Upper lobe of left lung (tissue), 6 donors: ENCODE measurements at places on chromosomes 11 and 22.

DNA sequence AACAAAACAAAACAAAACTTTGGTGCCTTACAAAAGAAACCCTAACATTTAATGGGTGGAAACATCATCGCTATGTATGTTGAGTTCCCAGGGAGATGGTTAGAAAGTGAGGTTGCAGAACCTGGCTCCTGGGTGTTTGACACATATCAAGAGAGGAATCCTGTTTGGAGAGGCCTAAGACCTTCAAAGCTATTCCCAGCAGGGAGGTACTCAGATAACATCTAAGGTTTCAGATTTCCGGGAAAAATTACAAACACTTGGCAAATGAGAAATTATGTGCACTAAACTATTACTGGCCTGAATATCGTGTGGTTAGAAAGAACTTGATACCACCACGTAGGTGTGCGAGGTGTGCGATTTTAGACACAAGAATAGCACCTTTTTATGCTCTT lies 18.5 kb downstream of the TRIM5 start:
- H3K4me1 ChIP-seq: no peaks in the 10 kb centered on the region
- no peak for DNase-seq
- H3K4me3 ChIP-seq: no peak overlapping the region
- H3K27me3 ChIP-seq: no peaks in the 10 kb centered on the region
- H3K27ac ChIP-seq: no peak overlapping the region
- peaks cover 74% of the 10 kb centered on the region for H3K36me3 ChIP-seq

- H3K27ac ChIP-seq: no peak overlapping the region
- H3K4me3 ChIP-seq: no peak overlapping the region
- peaks cover 27% of the 10 kb centered on the region for H3K4me1 ChIP-seq
- H3K27me3 ChIP-seq: no peaks in the 10 kb centered on the region
- DNase-seq: no peak
Measured at GRCh38 chr11:9571071-9571762, 2.3 kb upstream of the WEE1 start.

DNA sequence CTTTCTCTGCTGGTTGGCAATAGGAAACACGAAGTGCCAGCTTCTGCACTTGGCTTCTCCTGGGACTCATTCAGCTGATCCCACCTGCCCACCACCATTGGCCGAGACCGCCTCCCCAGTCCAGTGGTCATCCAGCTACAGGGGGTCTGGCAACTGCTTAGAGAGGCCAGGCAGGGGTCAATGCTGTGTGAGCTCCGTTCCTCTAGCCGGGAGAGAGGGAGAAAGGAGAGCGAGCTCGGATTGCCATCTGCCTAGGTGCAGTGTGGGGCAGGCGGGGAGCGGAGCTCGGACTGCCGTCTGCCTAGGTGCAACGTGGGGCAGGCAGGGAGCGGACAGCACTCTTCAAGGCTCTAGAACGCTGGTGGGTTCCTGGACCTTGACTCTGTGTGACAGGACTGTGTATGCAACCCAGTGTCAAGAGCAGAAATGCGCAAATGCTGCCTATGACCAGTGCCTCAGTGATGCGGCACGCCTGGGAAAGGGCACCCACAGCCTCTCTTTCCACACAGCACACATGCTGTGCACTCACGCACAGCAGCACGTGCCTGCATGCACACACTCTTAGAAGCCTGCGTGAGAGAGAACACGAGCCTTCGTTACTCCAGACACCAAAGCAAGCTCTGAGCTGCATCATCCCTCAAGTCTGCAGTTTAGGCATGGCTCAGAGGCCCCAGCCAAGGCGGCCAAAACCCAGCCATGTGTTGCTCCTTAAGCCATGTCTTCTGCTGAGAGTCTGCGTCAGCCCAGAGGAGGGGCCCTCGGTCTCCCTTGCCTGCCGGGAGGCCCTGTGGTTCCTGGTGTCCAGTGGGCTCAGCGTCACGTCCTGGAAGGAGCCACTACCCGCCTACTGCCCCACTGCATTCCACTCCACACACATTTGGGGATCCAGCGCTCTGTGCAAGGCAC lies 26.8 kb upstream of the JAM3 start:
- H3K27me3 ChIP-seq: no peaks in the 10 kb centered on the region
- H3K27ac ChIP-seq: no peak overlapping the region
- H3K4me1 ChIP-seq: peaks cover 6% of the 10 kb centered on the region
- H3K4me3 ChIP-seq: no peak overlapping the region
- no peak for DNase-seq
- H3K36me3 ChIP-seq: no peaks in the 10 kb centered on the region

DNA sequence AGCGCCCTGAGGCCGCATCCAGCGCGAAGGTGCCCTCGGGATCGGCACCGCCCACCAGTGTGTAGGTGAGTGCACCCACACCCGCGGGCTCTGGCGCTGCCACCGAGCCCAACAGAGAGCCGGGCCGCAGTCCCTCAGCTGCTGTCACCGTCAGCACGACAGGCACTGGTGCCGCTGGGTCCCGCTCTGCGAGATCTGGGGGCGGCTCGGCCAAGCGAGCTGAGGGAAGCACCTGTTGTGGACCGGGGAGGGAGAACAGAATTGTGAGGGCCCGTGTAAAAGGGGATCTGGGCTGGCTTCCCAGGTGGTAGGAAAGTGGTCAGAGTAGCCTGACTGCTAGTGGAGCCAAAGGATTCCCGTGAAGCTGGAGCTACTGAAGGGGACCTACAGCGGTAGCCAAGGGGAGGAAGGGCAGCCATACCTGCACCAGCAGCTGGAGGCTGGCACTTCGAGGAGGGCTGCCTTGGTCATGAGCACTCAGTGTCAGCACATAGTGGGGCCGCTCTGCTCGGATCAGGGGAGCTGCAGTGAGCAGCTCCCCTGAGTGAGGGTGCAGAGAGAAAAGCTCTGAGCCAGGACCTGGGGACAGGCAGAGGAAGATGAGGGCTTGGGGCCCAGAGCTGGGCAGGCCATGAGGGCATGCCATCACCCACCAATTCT lies 11.5 kb upstream of the TPP1 start:
- peaks cover 66% of the 10 kb centered on the region for H3K36me3 ChIP-seq
- no peak overlapping the region for H3K27ac ChIP-seq
- H3K27me3 ChIP-seq: no peaks in the 10 kb centered on the region
- peaks cover 14% of the 10 kb centered on the region for H3K4me1 ChIP-seq

- H3K36me3 ChIP-seq: no peaks in the 10 kb centered on the region
- H3K4me3 ChIP-seq: no peak overlapping the region
- peak; percentile 64 for DNase-seq
- no peaks in the 10 kb centered on the region for H3K27me3 ChIP-seq
- no peak overlapping the region for H3K27ac ChIP-seq
Measured at GRCh38 chr11:34548278-34548677, 34.7 kb upstream of the ELF5 start.

GRCh38 chr11:34487430-34487829 lies 26.2 kb downstream of the ELF5 start:
- H3K27ac ChIP-seq: no peak overlapping the region
- no peaks in the 10 kb centered on the region for H3K36me3 ChIP-seq
- no peaks in the 10 kb centered on the region for H3K4me1 ChIP-seq
- no peaks in the 10 kb centered on the region for H3K27me3 ChIP-seq
- no peak for DNase-seq
- H3K4me3 ChIP-seq: no peak overlapping the region

GRCh38 chr11:133228471-133229329 lies 303.6 kb downstream of the OPCML start:
- no peak overlapping the region for H3K27ac ChIP-seq
- H3K27me3 ChIP-seq: no peaks in the 10 kb centered on the region
- no peaks in the 10 kb centered on the region for H3K36me3 ChIP-seq
- peak; percentile 82 for DNase-seq

GRCh38 chr11:128835741-128836430 lies 31.2 kb downstream of the KCNJ1 start:
- no peaks in the 10 kb centered on the region for H3K36me3 ChIP-seq
- no peak overlapping the region for H3K4me3 ChIP-seq
- no peak for DNase-seq
- peaks cover 18% of the 10 kb centered on the region for H3K4me1 ChIP-seq
- H3K27me3 ChIP-seq: no peaks in the 10 kb centered on the region

- H3K27me3 ChIP-seq: no peaks in the 10 kb centered on the region
- DNase-seq: no peak
- no peaks in the 10 kb centered on the region for H3K4me1 ChIP-seq
- H3K27ac ChIP-seq: no peak overlapping the region
Measured at GRCh38 chr22:44575381-44576268, 77.6 kb upstream of the RTL6 start.

- H3K4me3 ChIP-seq: no peak overlapping the region
- H3K36me3 ChIP-seq: no peaks in the 10 kb centered on the region
- no peaks in the 10 kb centered on the region for H3K27me3 ChIP-seq
- DNase-seq: no peak
- no peaks in the 10 kb centered on the region for H3K4me1 ChIP-seq
Measured at GRCh38 chr11:119749006-119749565, 20.1 kb upstream of the NECTIN1 start.

DNA sequence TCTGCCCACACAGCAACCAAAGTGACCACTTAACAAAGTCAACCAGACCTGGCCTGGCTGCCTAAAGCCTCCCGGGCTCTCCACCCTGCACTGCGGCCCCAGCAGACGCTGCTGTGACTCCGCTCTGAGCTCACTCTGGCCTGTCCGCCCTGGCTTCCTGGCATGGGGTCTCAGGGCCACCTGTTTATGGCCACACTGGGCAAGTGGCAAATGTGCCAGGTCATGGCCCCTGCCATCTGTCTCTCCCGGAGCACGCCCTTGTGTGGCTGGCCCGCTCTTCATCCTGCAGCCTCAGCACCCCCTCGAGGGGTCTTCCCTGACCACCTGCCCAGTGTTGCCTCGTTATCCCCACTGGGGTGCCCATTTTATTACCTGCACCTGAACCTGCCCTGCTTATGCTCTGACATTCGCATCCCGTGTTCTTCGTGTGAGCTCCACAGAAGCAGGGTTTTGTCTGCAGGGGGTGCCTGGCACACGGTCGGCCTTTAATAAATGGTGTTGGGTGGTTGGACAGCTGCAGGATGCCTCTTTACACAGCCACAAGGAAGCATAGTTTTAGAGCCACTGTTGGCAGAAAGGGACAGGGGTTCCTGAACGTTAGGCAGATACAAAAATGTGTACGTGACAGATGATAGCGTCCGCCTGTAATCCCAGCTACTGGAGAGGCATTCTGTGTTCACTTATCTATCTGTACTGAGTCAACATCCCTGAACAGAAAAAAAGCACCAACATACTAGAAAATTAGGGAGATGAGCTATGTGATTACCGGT lies 785.6 kb downstream of the TBC1D22A start:
- H3K27ac ChIP-seq: no peak overlapping the region
- DNase-seq: no peak
- H3K4me3 ChIP-seq: no peak overlapping the region
- no peaks in the 10 kb centered on the region for H3K27me3 ChIP-seq

DNA sequence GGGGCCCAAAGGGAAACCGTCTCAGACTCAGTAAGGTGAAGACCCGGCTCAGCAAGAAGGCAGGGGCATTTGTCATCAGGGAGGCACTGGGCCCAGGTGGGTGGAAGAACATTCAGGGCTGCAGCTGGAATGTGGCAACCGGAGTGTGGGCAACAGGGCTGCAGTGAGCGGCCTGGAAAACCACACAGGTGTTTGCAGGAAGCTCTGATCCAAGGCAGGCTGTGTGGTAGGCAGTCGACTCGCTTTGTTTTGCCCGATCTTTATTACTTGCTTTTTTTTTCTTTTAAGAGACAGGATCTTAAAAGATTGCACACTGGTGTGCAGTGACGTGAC lies 82.8 kb downstream of the DGCR2 start:
- peaks cover 20% of the 10 kb centered on the region for H3K36me3 ChIP-seq
- no peak overlapping the region for H3K4me3 ChIP-seq
- no peak for DNase-seq
- no peaks in the 10 kb centered on the region for H3K4me1 ChIP-seq
- no peaks in the 10 kb centered on the region for H3K27me3 ChIP-seq
- no peak overlapping the region for H3K27ac ChIP-seq

- no peak overlapping the region for H3K4me3 ChIP-seq
- H3K4me1 ChIP-seq: peaks cover 4% of the 10 kb centered on the region
- no peak overlapping the region for H3K27ac ChIP-seq
- DNase-seq: peak; percentile 31
Measured at GRCh38 chr11:121869478-121869877, 246.5 kb downstream of the BLID start.

DNA sequence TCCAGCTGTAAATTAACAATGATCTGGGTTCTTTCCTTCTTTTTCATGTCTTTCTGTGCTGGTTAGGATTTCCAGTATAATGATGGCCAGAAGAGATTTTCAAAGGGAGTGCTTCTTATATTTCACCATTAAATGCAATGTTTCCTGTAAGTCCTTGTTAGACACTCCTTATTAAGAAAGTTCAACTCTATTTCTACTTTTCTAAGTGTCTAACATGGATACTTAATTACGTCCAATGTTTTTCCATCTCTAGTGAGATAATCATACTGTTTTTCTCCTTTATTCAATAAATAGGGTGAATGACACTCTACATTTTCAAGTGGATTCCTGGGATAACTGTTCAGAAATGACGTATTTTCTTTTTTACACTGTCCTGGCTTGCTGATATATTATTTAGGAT lies 49.8 kb downstream of the CDON start:
- no peaks in the 10 kb centered on the region for H3K4me1 ChIP-seq
- no peak overlapping the region for H3K4me3 ChIP-seq
- H3K36me3 ChIP-seq: no peaks in the 10 kb centered on the region
- DNase-seq: no peak

- H3K27me3 ChIP-seq: no peaks in the 10 kb centered on the region
- no peaks in the 10 kb centered on the region for H3K4me1 ChIP-seq
- H3K27ac ChIP-seq: no peak overlapping the region
- no peak overlapping the region for H3K4me3 ChIP-seq
Measured at GRCh38 chr11:133191931-133192330, 340.4 kb downstream of the OPCML start.

GRCh38 chr11:70606248-70606950 lies 208.1 kb downstream of the CTTN start:
- no peaks in the 10 kb centered on the region for H3K36me3 ChIP-seq
- H3K27ac ChIP-seq: no peak overlapping the region
- H3K4me1 ChIP-seq: peaks cover 6% of the 10 kb centered on the region
- no peaks in the 10 kb centered on the region for H3K27me3 ChIP-seq
- no peak for DNase-seq
- H3K4me3 ChIP-seq: no peak overlapping the region

GRCh38 chr22:44668190-44668885 lies 33.7 kb upstream of the PRR5 start:
- no peaks in the 10 kb centered on the region for H3K36me3 ChIP-seq
- H3K4me3 ChIP-seq: peak overlapping the region; percentile 64
- no peak for DNase-seq
- H3K27me3 ChIP-seq: peaks cover 13% of the 10 kb centered on the region
- peaks cover 41% of the 10 kb centered on the region for H3K4me1 ChIP-seq

GRCh38 chr22:35198738-35199137 lies 58.6 kb upstream of the HMGXB4 start:
- H3K36me3 ChIP-seq: no peaks in the 10 kb centered on the region
- DNase-seq: no peak
- H3K27me3 ChIP-seq: no peaks in the 10 kb centered on the region
- H3K4me1 ChIP-seq: no peaks in the 10 kb centered on the region
- no peak overlapping the region for H3K27ac ChIP-seq

DNA sequence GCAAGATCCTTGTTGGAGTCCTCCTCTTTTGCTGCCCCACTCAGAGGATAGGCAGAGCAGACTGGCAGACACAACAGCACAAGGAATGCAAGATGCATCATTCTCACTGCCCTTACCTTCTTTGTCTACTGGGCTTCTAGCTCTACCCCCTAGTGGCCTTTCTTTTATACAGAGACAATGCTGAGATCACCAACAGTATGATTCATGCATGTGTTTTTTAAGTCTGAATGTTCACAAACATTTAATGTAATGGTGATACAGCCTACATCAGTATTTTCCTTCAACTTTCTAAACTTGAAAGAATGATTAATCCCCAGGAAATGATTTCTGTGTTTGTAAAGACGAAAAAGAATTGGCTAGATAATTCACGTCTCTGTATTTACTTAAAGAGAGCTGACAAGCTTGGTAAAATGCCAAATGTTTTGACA lies at the start of gene MMP10:
MMP10 (minus strand) TSS at position 138 of the 428 bp plus-strand sequence; CDS start at position 101, 37 bp downstream.
- no peak within 1 kb of the TSS for H3K4me3 ChIP-seq
- no peaks in the 10 kb centered on the region for H3K27me3 ChIP-seq
- H3K36me3 ChIP-seq: no peaks in the 10 kb centered on the region
- no peak for DNase-seq
- H3K27ac ChIP-seq: no peak within 1 kb of the TSS
